ENCODE measurements at places on chromosomes 2 and 18.

DNA sequence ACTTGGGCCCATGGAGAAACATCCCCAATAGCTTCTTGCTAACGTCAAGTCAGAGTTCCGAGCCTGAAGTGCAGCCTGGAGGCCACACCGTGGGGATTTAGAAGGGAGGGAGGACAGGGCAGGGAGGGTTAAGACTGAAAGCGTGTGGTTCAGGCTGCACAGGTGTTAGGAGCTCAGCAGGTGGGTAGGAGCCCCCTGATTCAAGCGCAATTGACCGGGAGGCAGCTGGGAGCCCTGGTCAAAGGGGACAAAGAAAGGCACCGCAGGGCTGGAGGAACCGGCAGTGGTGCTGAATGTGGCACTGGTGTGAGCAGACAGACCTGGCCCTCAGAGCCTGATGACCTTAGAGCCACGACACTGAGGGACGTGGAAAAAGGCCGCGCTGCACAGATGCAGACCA, 149.6 kb downstream of the TMEM18 start:
- DNase-seq = no peak

GRCh38 chr2:237629188-237629534, 1.8 kb downstream of the LRRFIP1 start:
- no peak for DNase-seq

DNA sequence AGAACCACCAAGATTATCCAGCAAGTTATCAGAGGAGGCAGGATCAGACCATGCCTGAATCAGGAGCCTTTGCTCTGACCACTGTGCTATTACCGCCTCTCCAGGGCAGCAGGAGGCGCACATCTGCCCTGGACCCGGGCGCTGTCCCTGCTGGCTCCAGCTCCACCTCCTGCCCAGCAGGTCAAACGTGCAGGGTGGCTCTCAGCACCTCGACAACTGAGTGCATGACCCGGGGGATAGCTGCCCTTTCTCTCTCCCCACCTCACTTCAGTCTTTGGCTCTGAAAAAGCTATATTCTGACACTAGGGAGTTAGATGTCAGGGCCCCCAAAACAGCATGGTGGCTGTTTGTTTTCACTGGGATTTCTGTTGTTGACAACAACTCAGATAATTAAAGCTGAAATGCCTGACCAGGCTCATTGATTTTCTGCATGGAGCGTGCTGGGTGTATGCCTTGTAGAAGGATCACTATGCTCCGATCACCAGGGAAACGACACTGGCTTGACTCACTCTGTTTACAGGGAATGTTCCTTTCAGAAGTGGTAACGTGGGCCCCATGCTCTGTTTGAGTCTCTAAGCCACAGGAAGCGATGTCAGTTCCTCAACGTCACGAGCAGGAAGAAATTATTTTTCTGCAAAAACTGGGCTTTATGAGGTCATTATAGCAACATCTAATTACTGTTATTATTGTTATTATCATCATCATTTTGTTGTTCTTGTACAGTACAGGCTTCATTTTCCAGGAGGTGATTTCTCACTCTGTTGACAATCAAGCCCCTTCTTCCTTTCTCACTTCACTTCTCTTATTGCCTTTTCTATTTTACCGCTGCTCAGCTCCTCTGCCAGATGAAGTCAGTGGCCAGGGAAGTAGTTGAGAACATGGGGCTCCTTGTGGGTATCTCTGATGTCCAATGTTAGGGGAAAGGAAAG, 125.6 kb downstream of the PLB1 start:
- DNase-seq = peak; percentile 58

- DNase-seq = no peak
These were observed 34.5 kb upstream of the DSEL start for GRCh38 chr18:67550872-67551520.

DNA sequence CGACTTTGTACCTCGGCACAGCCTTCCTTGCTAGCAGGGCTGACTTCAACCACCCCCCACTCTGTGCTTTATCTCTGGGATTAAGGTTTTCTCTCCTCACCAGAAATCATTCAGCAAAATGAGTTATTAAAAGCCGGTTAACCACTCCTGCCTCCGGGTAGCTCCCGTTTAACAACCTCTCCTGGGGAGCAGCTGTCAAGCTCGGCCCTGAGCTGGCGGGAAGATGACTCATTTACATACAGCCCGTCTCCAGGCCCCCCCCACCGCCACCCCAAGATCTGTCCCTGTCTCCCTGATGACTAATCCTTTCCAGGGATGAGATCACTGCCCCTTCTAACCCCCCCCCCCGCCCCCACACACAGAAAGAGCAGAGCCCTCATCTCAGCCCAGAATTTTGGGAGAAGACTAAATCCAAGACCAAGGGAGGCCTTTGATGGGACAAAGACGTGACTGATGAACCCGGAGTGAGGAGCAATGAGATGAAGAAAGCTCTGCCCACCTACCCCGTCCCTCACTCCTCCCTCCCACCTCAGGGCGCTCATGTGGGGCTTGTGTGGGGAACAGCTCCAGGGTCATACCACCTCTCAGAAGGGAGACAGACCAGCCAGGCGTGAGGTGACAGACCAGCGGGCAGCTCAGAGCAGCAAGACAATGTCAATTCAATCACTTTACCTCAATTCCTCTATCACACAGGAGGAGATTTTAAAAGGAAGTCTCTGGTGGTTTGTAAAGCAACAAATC, 131.4 kb downstream of the MSH2 start:
- DNase-seq = no peak

DNA sequence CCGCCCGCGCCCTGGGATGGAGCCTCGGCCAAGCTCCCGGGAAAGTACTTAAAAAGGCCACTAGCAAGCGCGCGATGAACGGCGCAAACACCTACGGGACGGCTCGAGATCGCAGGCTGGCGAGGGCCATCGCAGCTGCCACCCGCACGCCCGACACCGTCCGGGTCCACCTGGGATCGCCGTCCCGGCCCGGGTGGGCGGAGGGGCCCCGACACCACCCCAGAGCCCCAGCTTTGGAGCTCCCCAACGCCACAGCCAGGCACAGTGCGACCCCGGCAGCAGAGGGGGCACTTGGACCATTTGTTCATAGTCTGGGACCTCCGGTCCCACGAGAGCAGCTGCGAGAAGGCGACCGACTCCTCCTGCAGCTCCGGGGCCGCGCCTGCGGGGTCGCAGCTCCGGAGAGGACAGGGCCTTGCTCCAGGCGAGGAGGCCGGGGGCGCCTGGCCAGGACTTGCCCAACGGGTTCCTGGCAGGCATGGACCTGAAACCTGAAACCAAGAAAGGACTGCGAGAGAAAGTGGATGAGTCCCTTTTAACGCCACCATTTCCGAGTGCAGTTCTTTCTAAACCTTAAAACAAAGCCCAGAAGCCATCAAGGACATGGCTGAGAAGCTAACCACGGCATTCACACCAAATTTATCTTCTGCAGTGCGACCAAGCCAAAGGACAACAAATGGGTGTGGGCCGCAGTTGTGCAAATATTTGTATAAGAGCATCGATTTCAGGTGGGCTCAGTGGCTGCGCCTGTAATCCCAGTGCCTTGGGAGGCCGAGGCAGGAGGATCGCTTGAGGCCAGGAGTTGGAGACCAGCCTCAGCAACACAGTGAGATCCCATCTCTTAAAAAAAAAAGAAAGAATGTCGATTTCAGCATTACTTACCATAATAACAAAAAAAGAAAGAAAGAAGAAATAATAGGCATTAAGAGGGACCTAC, 54.0 kb upstream of the IMP4 start:
- no peak for DNase-seq

GRCh38 chr18:69897397-69898108, 50.1 kb downstream of the CD226 start:
- no peak for DNase-seq

- DNase-seq = no peak
These were observed 8.6 kb downstream of the RUFY4 start for GRCh38 chr2:218077464-218078216.

DNA sequence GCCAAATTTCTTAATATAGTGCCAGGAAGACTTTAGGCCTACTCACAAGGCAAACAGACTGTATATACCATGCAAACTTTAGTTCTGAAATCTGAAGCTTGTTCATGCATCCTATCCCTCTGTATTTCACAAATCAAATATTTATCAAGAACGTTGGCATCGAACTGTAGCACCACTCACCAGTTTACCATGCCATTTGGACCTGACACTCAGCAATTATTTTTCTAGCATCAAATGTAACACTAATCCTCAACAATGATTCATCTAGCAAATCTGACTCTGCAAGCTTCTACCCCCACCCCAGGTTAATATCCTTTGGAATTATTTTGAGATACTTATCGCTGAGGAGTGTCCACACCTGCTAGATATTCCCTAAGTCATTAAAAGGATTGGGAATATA, 1506.6 kb downstream of the LRP1B start:
- DNase-seq = no peak

Measured in left ventricle myocardium superior (tissue), 1 donor.